Left cardiac atrium (tissue), 4 donors: ENCODE measurements at places on chromosomes 6 and 20. TPM values are rescaled to one million over a fixed set of nuclear protein-coding genes. Genes with fewer than 3 reads are reported as not detected.

- DNase-seq: no peak
These were observed 43.6 kb downstream of the FGD2 start for GRCh38 chr6:37048851-37049757.

The RREB1 gene
- 37.6 TPM for total RNA-seq

- no peak for DNase-seq
These were observed 63.9 kb upstream of the FUCA2 start for GRCh38 chr6:143575440-143575839.

The TAAR1 gene
- total RNA-seq: not detected

- no peak for DNase-seq
These were observed 712.4 kb downstream of the EPHA7 start for GRCh38 chr6:92706976-92707375.

GRCh38 chr6:75115481-75115880 is 90.4 kb downstream of the COL12A1 start:
- DNase-seq: no peak

- DNase-seq: no peak
These were observed 64.8 kb downstream of the TSHZ2 start for GRCh38 chr20:53036992-53037391.

GRCh38 chr6:20416567-20417345 is 15.1 kb downstream of the E2F3 start:
- DNase-seq: no peak

DNA sequence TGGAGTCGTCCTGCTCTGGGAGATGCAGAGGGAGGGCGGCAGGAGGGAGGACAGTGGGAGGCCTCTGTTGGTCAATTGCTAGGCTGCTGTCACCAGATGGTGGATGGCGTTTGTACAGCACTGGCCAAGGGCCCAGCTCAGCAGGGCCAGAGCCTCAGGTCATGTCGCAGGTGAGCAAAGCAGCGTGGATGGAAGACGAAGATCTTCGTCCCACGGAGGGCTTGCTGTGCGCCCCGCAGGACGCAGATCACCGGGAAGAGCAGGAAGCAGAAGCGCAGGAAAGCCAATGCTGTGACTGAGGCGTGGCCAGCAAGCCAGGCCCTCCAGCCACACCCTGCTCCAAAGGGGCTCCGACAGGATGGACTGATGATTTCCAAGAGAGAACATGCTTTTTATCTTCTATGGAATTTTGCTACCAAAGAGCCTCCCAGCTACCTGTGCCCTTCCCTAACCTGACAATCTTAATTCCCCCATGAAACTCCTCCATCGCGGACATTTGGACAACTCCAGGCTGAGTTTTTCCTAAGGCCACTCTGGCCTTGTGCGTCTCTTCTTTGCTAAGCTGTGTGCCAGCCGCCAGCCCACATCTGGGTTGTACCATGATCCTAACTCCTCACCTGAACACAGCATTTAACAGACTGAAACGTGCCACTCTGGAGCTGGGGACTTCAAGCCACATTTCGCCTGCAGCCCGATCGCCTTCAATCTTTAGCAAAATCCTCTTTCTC is 3.5 kb upstream of the SLCO4A1 start:
- no peak for DNase-seq

DNA sequence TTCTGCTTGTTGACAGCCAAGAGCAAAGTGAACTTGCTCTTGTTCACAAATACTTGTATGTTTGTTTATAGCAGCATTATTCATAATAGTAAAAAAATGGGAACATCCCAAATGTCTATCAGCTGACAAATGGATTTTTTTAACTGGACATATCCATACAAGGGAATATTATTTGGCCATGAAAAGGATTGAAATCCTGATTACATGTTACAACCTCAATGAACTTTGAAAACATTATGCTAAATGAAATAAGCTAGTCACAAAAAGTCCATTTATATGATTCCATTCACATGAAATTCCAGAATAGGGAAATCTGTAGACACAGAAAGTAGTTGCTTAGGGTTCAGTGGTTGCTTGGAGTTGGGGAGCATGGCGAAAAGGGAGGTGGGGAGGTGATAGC is 28.4 kb upstream of the BAG2 start:
- DNase-seq: no peak

DNA sequence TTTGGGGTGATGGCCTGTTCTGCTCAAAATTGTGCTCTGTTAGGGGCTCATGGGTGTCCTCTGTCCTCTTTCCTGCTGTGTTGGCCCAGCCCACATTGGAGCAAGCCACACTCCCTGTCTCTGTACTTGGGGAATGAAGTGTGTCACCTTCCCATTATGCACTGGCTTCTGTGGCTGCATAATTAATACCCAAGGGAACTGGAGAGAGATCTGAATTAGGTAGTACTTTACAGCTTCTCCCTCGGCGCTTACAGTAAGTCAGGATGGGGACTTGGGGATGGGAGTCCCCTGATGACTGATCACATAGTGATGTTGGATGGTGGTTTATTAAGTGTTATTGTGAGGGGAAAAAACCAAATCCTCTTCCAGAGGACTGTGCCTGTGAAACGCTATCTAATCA is 116.6 kb downstream of the FOXO3 start:
- DNase-seq: no peak
